ENCODE measurements at places on chromosomes 11 and 22.

- no peak for DNase-seq
Measured at GRCh38 chr22:32558681-32559355, 84.2 kb downstream of the FBXO7 start.

DNA sequence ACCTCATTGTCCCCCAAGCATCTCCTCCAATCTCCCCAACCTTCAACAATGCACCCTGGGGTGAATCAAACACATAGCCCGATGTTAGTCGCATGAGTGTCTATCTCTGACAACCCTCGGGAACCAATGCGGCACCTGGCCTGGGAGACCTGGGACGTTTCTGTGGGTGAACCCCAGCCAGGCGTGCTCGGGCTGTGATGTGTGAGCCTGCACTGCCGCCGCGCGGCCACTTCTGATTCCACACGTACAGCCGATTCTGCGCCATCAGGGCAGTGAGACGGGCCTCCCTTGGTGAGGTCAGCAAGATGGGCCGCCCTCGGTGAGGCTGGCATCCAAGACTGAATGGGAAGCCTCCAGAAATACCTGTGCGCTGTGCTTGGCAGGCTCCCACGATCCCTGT, 5.2 kb upstream of the H19 start:
- DNase-seq: no peak

DNA sequence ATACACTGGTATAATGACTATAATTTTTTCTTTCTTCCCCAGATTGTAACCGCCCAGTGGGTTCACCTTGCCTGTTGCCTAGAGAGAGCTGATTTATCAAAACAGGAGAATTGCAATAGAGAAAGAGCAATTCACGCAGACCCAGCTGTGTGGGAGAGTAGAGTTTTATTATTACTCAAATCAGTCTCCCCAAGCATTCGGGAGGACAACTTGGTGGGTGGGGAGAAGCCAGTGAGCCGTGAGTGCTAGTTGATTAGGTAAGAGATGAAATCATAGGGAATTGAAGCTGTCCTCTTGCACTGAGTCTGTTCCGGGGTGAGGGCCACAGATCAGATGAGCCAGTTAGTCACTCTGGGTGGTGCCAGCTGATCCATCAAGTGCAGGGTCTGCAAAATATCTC, 73.2 kb downstream of the SLC35F2 start:
- DNase-seq: no peak

DNA sequence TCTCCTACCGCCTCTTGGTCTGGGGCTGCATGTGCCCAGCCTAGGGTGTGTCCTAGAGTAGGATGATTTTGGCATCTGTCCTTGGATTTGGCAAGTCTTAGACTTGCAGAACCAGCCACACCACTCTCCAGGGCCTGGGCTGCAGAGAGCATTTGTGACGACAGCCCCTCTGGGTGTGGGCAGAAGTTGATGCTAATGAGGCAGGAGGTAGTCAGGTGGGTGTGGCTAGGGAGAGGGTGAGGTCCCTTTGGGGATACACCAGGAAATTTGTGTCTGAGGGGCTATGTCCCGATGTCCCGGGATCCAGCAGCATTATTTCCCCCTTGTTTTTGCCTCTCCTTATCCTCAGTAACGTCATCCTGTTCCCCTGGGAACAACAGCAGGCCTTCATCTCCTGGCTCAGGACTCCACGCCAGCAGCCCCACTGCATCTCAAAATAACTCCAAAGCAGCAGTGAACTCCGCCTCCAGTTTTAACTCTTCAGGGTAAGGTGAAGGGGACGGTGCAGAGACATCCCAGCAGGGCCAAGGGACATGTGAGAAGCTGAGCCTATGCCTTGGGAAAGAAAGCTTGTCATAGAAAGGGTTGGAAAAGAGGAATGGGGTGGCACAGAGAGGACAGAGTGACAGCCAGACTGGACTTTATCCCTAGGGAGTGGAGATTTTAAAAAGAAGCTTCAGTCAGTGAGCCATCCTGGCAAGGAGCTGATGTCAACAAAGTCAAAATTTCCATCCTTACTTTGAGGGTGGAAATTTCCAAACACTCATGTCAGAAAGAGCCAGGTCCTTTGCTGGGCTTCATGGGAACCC, 8.0 kb upstream of the TLCD5 start:
- DNase-seq: no peak

DNA sequence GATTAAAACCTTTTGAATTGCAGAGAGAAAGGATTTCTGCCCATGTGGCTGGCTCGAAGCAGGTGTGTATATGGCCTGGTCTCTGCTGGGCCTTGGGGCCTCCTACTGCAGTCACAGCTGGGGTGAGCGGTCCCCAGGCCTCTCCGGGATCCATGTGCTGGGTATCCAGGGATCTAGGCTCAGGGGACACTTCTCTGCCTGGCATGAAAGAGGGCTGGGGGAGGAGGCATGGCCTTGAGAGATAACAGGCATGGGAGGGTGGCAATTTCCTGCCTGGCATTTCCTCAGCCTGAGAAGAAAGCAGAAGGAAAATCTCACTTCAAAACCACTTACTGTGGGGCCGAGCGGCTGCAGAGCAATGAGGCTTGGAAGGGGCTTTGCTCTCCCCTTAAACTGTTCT, 20.3 kb upstream of the PARVG start:
- DNase-seq: no peak

GRCh38 chr11:66221726-66222236, 46.7 kb upstream of the RAB1B start:
- DNase-seq: no peak

- DNase-seq: no peak
Measured at GRCh38 chr22:31119026-31119717, 3.6 kb upstream of the INPP5J start.

DNA sequence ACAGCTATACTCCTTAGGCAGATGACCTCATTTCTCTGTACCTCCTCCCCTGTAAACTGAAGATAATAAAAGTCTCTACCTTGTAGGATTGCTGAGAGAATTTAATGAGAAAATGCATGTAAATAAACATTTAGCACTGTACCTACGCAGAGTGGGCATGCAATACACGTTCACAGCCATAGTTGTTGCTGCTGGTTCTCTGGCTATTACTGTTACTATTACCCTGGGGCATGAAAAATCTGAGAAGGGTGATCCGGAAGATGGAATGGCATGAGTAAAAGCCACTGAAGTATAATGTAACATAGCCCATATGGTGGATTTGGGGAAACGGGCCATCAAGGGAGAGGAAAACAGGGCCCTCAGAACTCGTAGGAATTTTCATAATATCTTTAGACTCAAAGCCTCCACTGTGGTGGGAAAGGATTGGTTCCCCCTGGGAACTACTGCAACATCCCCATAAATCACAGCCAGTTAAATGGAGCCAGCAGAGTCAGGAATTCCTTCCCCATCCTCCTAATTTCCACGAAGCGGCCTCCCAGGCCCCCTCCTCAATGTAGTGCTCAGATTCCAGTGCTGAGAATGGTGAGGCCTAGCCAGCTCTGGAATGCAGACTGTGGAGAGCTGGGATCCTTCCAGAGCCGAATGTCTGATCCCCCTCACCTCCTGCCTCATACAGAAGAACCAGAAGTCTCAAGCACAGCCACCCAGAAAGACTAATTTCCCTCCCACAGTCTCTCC, 205.3 kb downstream of the MN1 start:
- DNase-seq: no peak

All from NCI-H187 (cell line).